ENCODE measurements at places on chromosomes 4 and X. TPM values are rescaled to one million over a fixed set of nuclear protein-coding genes. Genes with fewer than 3 reads are reported as not detected.

HPSE gene
- polyA plus RNA-seq: 0.71 TPM

ETFDH gene
- 13.5 TPM for polyA plus RNA-seq

AVPR2 gene
- polyA plus RNA-seq: not detected

TMPRSS11A gene
- polyA plus RNA-seq: not detected

TRAM1L1 gene
- 0.85 TPM for polyA plus RNA-seq

RNF128 gene
- polyA plus RNA-seq: 0.10 TPM

MAGEA4 gene
- not detected for polyA plus RNA-seq

MAGEB1 gene
- not detected for polyA plus RNA-seq

CTSO gene
- polyA plus RNA-seq: 14.1 TPM

NXT2 gene
- 3.5 TPM for polyA plus RNA-seq

IBSP gene
- polyA plus RNA-seq: not detected

ABRAXAS1 gene
- polyA plus RNA-seq: 3.1 TPM

EFHC2 gene
- polyA plus RNA-seq: not detected

ACE2 gene
- polyA plus RNA-seq: not detected

SPANXB1 gene
- polyA plus RNA-seq: not detected

CACNA1F gene
- not detected for polyA plus RNA-seq

AFF2 gene
- polyA plus RNA-seq: not detected

RRH gene
- 0.05 TPM for polyA plus RNA-seq

PAGE2 gene
- not detected for polyA plus RNA-seq

NSDHL gene
- polyA plus RNA-seq: 13.7 TPM

PKD2 gene
- polyA plus RNA-seq: 121 TPM

TMPRSS11E gene
- not detected for polyA plus RNA-seq

SPATA18 gene
- 10.6 TPM for polyA plus RNA-seq

COL25A1 gene
- 0.09 TPM for polyA plus RNA-seq

TBC1D1 gene
- polyA plus RNA-seq: 51.0 TPM

FAM241A gene
- polyA plus RNA-seq: 0.45 TPM

SPIN4 gene
- polyA plus RNA-seq: 3.6 TPM

STATH gene
- polyA plus RNA-seq: not detected

GIMD1 gene
- not detected for polyA plus RNA-seq

BMPR1B gene
- 0.16 TPM for polyA plus RNA-seq

F8A2 gene
- polyA plus RNA-seq: not detected

FGA gene
- not detected for polyA plus RNA-seq

ZNF595 gene
- 1.5 TPM for polyA plus RNA-seq

AR gene
- polyA plus RNA-seq: 13.9 TPM

LRCH2 gene
- polyA plus RNA-seq: 4.1 TPM

Measured in BJ (cell line).